Frontal cortex (tissue), 4 donors: ENCODE measurements at places on chromosomes 4 and X.
A peak's percentile ranks its signal among the peaks of the same experiment; 100 is the strongest.

- DNase-seq, result no peak
Measured at GRCh38 chr4:44670506-44671199, 7.6 kb upstream of the GUF1 start.

DNA sequence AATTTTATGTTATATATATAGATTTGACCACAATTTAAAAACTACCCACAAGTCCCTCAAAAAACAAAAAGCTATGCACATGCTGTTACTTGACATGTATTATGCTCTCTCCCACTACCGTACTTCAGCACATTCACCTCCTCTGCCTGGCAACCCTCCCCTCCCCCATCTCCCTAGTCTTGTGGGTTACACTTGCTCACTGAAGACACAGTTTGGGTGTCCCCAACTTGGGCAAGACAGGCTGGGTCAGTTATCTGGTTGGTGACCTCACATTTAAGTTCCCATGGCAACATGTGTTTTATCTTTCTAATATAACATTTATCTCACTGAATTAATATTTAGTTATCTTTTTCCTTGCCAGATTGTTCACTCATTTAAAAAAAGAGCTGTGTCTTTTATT is 32.7 kb downstream of the SEC24D start:
- no peak for DNase-seq

DNA sequence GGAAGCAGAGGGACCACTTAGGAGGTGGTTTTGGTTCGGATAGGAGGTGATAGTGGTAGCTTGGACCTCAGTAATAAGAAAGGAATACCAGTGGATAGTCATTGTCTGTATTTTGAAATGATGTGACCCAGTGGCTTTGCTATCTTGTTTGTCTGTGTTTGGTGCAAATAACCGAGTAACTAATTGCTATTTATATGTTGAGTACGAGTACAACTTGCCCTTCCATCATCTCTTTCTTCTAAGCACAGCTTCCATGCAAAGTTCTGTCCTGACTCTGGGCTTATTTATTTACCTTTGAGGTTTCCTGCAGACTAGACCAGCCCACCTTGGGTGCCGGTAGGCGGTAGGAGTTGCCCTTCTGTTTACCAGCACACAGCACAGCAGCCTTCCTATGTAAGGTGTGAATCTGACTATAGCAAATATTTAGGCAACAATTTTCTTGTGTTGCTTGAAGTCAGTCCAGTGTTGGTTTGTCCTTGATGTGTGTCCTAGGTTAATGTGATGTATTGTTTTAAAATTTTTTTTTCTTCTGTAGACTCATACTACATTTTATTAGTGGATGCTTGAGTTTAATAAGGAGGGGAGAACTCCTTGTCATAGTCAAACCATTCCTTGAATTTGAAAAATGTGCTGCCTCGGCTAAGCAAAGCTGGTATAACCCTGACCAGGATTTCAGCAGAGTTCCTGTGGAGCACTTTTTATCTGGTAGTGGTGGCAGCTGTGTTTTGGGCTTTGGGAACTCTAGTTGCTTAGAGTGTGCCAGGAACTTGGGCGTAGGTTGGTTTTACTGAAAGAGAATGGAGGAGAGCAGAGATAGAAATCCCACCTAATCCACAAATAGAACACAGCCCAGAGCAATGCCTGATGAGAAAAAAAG is 21.9 kb downstream of the PTTG2 start:
- no peak for DNase-seq

- DNase-seq, result no peak
Measured at GRCh38 chr4:138181287-138181686, 60.9 kb downstream of the SLC7A11 start.

- no peak for DNase-seq
Measured at GRCh38 chrX:120457766-120458180, 11.3 kb downstream of the LAMP2 start.

DNA sequence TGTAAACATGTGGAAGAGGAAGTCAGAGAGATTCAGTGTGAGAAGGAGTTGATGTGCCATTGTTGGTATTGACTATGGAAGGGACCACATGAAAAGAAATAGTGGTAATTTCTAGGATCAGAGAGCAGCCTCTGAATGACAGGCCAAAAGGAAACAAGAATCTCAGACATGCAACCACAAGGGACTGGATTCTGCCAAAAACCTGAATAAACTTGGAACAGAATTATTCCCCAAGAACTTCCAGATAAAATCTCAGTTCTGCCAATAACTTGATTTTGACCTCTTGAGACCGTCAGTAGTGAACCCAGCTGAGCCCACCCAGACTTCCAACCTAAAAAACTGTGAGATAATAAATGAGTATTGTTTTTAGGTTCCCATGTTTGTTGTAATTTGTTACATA is 653.6 kb upstream of the NR3C2 start:
- no peak for DNase-seq

- DNase-seq, result no peak
Measured at GRCh38 chr4:104593019-104593418, 98.3 kb upstream of the CXXC4 start.

DNA sequence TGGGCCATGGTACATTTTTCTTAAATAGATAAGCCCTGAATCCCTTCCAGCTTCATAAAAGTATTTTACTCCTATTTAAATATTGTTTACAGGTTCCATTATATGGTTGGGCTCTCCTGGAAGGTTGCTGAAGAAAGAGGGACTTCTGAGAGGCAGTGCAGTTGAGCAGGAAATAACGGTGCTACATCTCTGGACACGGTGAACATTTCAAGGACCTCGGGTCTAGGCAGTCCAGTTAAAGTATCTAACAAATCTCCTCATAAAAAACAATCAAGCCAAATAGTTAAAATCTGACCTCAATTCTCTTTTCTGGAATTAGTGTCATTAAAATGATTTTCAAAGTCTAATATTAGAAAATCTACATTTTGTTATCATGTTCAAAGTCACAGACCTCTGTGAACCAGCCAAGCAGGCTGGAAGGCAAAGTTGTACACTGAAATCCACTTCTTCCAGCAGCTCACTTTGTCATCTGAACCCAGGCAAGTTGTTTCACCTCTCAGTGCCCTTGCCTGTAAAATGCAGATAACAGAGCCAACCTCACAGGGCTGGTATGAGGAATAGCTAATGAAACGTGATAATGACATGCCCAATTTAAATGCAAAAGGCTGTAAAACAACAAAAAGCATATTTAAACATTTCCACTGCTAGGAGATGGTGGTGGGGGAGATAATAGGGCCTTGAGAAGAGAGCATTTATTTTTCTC is 267.0 kb upstream of the KLF3 start:
- no peak for DNase-seq

- DNase-seq, result peak; percentile 71
Measured at GRCh38 chrX:153727123-153727931, 2.7 kb downstream of the ABCD1 start.

DNA sequence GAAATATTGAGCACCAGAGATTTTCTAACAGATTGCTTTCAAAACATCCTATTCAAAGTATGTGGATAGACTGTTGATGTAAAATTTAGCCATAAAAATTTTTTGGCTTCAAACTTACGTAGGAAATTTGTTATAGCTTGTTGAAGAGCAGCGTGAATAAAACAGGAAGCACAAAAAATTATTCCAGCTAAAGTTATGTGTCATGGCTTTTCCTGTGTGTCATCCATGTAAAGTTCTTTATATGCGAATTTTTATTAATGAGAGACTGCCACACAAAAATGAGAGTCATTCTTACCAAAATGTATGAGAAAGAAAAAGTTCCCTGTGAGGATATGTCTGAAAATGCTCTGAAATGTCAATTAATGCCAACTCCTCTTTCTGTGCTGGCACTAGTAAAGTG is 19.5 kb downstream of the EPGN start:
- DNase-seq, result no peak

GRCh38 chr4:95129821-95130311 is 372.1 kb downstream of the BMPR1B start:
- DNase-seq, result no peak

- DNase-seq, result no peak
Measured at GRCh38 chrX:49103637-49104036, 19.9 kb downstream of the GPKOW start.

- DNase-seq, result no peak
Measured at GRCh38 chr4:114296126-114296525, 302.5 kb upstream of the UGT8 start.

- no peak for DNase-seq
Measured at GRCh38 chr4:15809058-15809457, 30.9 kb downstream of the CD38 start.

DNA sequence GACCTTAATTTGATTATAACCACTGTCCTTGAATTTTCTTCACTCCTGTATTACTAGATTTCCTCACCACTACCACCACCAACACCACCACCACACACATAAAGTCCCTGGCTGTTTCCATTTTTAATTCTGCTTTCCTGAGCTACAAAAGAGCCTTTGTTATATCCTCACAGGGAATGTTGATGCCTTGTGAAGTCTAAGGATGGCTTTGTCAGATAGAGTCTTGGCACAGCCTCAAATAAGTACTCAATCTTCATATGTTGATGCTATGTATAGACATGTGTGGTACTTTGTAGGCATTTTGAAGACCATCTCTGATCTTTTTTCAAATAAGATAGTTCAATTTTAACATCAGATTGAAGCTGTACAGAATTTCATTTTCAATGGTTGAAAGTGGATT is 1016.7 kb upstream of the LCORL start:
- DNase-seq, result no peak

DNA sequence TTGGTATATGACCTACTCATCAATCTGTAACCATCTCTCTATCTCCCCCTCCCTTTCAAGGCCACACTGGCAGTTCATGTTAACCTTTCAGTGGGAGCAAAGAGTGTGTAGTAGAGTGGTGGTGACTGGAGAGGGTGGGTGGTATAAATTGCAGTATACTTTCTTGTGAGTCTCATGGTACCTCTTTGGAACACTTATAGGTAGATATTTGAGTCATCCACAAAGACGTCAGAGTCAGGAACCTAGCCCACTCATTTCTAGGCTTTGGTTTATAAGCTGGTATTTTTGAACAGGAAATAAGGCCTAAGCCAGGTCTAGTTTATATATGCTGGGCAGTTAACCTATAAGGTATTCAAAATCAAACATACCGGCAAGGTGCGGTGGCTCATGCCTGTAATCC is 36.3 kb downstream of the RLIM start:
- DNase-seq, result no peak

DNA sequence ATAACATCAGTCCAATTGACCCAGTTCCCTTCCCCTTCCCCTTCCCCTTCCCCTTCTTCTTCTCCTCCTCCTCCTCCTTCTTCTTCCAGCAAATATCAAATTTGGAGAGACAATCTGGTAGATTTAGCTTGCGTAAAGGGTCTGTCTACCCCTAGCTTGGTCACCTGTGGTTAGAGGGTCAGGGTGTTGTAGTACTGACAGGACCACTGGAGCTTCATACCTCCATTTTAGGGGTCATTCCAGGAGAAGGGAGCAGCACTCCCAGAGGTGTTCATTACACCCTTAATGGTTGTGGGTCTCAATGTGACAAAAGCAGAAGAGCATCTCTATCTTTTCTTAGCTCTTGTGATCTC is 3.7 kb upstream of the FGB start:
- no peak for DNase-seq

DNA sequence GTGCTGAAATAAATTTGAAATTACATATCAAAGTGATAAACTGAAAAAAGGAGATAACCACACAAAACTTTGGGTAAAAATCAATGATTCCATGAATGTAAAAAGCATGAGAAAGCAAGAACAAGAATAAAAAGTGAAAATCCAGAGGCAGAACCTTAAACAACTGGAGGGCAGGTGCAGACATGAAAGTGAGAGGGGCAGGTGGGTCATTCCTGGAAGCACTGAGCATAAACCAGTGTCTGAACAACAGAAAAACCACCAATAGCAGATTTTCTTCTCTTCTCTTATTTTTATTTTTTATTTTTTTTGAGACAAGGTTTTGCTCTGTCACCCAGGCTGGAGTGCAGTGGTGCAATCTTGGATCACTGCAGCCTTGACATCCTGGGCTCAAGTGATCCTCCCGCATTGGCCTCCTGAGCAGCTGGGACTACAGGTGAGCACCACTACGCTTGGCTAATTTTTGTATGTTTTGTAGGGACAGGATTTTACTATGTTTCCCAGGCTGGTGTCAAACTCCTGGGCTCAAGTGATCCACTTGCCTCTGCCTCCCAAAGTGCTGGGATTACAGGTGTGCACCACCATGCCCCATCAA is 46.8 kb upstream of the GPR78 start:
- no peak for DNase-seq

DNA sequence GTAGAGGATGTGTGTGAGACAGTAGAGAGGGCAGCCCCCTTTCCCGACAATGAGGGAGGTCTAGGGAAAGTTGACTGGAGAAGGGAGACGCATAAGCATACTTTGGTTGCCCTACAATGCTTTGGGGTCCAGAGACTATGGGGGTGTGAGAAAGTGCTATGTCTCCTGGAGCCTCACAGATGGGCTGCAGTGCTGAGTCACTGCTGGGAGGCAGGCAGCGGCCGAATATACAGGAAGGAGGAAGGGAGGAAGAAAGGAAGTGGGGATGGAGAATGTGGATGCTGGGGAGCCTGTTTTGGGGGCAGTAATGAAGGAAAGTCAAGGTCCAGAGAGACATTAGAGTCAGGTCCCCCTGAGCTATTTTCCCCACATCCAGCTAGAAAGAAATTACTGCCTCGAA is 12.7 kb downstream of the DRP2 start:
- no peak for DNase-seq

- no peak for DNase-seq
Measured at GRCh38 chr4:137116144-137116543, 416.1 kb downstream of the PCDH18 start.

DNA sequence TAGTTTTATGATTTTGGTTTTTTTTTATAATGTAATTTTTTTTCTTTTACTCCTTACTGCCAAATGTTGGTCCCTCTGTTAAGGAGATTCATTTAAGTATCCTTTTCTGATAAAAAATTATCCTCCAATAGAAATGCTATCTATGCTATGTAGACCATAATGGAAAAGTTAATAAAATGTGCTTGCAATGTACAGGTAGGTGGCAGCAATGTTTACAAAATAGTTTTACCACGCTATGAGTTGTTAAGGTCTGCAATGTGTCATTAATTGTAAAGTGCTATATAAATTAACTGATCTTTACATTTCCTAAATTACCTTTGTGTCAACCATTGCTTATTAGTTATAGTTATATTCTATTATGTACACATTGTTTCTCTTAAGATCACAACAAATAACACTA is 3.8 kb upstream of the CENPC start:
- no peak for DNase-seq

DNA sequence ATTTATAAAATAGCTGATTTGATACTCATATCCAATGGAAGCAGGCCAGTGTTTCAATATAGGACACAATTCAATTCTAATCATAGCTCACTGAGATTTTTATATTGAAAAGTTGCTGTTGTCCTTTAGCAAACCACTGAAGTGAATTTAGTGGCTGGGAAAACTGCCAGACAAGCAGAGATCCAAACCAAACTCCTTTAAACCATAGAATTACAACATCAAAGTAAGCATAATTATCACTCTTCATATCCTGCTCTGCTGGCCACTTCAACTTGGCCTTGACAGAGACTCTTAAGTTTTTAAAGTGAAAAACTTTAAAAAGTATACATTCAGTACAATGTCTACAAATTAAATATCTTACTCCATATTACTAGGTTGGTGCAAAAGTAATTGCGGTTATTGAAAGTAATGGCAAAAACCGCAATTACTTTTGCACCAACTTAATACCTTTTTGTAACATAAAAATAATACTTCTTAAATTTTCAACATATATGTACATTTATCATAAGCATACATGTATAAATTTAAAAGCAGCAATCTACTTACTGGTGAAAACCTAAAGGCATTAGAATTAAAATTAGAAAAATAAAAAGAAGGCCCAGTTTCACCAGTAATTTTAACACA is 433.0 kb downstream of the PCDH10 start:
- no peak for DNase-seq

GRCh38 chrX:83077606-83078005 is 430.5 kb upstream of the POU3F4 start:
- no peak for DNase-seq

GRCh38 chr4:93451954-93452353 is 376.6 kb upstream of the ATOH1 start:
- no peak for DNase-seq
